ENCODE measurements at places on chromosomes 7 and 10. TPM values are rescaled to one million over a fixed set of nuclear protein-coding genes. Genes with fewer than 3 reads are reported as not detected.

Gene SLC13A1
- not detected for total RNA-seq

Gene EPHB6
- 3.1 TPM for total RNA-seq

Gene MYOZ1
- total RNA-seq = not detected

Gene SLC16A12
- under 0.01 TPM for total RNA-seq

Gene TMEM196
- total RNA-seq = not detected

Gene POLR3A
- total RNA-seq = 27.4 TPM

Gene SMURF1
- total RNA-seq = 13.6 TPM

Gene LEP
- total RNA-seq = not detected

Gene AP4M1
- 15.8 TPM for total RNA-seq

Gene AOC1
- total RNA-seq = not detected

Gene ANKRD61
- not detected for total RNA-seq

Gene ITIH5
- 0.20 TPM for total RNA-seq

Gene ADAMTS14
- total RNA-seq = 2.6 TPM

Gene LIPJ
- 0.73 TPM for total RNA-seq

Gene ACTL6B
- total RNA-seq = not detected

Gene CADPS2
- total RNA-seq = 12.5 TPM

Gene YAE1
- 25.0 TPM for total RNA-seq

Gene FKBP6
- not detected for total RNA-seq

Gene GSTO2
- 0.98 TPM for total RNA-seq

Gene AKR1C2
- 93.0 TPM for total RNA-seq

Gene MKX
- total RNA-seq = 0.20 TPM

Gene HPSE2
- total RNA-seq = under 0.01 TPM

Gene GNAT3
- not detected for total RNA-seq

Gene CPEB3
- 0.59 TPM for total RNA-seq

Gene FZD1
- total RNA-seq = 16.5 TPM

Gene CPVL
- 2.6 TPM for total RNA-seq

Gene NT5C2
- total RNA-seq = 23.5 TPM

Gene SUN1
- total RNA-seq = 90.9 TPM

Gene PMS2
- total RNA-seq = 18.4 TPM
